ENCODE measurements at places on chromosomes 3 and 15.

DNA sequence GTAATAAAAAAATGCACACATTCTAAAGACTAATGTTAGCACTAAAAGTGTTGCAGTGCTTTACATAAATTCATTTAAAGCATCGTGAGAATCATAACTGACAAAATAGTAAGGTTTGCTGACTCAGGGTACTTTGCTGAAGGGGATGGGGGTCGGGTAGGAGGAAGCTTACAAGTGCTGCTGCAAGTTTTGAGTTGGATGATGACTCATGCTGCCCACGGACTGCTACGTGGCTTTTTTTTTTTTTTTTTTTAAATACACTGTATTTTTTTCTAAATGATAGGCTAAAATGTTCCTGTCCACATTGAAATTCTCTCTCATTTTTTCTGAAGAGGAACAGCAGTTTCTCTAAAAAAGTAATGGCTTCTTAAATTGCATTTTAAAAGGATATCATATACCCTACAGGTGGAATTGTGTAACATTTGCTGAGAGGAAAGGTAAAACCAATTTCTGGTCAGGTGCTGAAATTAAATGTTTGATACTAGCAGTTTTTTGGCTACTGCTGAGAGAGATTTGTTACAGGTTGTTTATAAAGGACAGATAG lies 2.2 kb downstream of the MAPK6 start:
- DNase-seq: peak; percentile 47

DNA sequence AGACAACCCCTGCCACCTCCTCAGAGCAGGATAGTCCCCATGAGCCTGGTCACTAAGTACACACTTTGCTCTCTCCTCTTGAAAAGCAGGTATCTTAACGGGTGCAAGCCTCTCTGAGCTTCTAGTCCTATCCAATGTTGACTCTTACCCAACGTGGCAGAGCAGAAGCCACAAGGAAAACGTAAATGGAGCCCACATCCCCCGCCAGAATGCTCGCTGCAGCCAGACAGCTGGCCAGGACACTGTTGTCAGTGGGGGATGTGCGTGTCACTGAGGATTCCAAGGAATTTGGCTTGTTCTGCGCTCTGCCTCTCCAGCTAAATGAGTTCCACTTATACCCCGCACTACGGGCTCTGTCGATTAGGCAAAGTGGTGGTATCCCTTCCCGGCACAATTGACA lies 67.8 kb upstream of the IGF1R start:
- no peak for DNase-seq

- no peak for DNase-seq
Observed at GRCh38 chr3:124277144-124277890, 285.4 kb upstream of the ROPN1 start.

- peak; percentile 93 for DNase-seq
Observed at GRCh38 chr3:58491506-58492402, at the start of gene KCTD6. Gene KCTD6, plus strand, starts transcription at chr3:58492096. Its CDS starts 6,660 bp downstream, at chr3:58498756.

- no peak for DNase-seq
Observed at GRCh38 chr3:135997554-135998320, 32.2 kb downstream of the PPP2R3A start.

DNA sequence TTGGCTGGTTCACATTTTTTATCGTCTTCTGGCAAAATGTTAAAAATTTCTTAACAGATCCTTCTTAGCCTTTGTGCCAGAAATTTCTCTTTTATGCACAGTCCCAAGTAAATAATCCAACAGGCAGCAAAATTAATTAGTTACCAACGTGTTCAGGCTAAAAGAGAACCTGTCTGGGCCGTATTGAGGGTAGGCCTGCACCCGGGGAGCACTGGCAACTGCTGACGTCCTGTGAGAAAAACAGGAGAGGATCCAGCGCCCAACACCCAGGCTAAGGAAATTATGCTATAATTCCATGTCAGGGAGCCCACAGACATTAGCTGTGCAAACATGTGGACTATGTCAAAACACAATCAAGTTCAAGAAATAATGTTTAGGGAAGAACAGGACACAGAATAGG lies 30.7 kb upstream of the CSTA start:
- no peak for DNase-seq

GRCh38 chr3:58606693-58607092 lies 29.5 kb upstream of the FAM107A start:
- no peak for DNase-seq

DNA sequence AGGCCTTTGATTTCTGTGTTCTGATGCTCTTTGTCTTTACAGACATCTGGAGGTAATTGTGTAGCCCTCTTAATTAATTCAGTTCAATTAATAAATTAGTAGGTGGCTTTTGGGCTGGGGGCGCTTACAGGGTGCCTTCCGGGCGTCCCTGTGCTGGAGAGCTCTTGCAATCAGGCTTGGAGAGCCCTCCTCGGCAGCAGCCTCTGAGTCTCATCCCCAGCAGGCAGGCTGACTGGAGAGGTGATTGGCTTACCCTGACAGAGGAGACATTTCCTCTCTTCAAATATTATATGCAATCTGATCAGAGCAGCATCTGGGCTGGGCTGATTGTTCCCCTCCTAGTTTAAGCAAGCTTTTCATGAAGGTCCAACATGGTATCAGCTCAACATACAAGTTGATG lies 250.7 kb downstream of the LPP start:
- no peak for DNase-seq

All from activated T-cell treated with anti-CD3 and anti-CD28 coated beads for 48 hours (primary cell).